Stimulated activated CD8-positive, alpha-beta memory T cell treated with anti-CD3 and anti-CD28 coated beads, Interleukin-4, amount 100 ng/mL, for 24 hours (primary cell): ENCODE measurements at places on chromosomes 3 and 15.

- DNase-seq, result no peak
Observed at GRCh38 chr3:129936757-129937156, 37.8 kb upstream of the TRH start.

DNA sequence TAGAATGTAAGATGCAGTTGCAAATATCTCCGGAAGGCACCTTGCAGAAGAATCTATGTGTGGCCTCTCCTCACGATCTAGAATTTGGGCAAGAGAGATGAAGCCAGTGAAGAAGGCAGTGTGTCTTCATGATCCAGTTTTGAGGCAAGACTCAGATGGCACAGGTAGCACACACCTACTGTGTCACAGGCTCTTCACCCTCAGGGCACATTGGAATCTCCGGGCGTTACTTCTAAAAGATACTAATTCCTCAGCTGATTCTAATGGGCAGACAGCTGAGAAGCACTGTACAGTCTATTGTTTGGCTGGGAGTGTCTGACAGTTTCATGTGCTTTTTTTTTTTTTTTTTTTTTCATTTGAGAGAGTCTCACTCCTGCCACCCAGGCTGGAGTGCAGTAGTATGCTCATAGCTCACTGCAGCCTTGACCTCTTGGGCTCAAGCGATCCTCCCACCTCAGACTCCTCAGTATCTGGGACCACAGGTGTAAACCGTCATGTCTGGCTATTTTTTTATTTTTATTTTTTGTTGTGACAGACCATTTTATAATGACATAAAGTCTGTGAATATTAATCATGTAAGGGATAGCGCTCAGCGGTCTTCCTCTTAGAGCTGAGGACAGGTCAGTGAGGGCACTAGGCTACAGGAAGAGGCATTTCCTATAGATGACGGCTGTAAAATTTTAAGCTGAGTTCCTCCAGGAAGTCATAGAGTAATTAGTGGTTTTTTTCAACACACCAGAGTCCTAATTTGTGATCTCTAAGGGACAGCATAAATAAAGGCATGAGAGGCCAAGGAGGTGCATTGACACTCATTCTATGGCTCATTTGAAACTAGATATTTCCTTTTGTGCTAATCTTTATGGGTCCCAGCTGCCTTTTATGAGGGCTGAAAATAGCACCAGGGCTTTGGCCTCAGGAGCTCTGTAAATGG, 4.0 kb downstream of the C3orf52 start:
- no peak for DNase-seq

DNA sequence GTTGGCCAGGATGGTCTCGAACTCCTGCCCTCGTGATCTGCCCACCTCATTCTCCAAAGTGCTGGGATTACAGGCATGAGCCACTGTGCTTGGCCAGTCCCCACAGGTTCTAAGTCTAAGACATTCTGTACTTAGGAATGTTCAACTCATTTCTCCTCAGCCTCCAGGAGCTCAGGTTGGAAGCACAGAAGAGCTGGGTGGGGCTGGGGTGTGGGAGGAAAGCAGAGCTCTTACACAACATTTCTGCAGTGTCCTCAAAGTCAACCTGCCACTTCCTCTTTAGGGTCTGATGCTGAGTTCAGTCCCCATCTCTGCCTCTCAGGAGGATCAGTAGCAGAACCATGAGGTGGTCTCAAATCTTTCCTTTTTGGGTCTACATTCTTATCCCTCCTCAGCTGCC, 75.5 kb downstream of the MRPL46 start:
- no peak for DNase-seq

DNA sequence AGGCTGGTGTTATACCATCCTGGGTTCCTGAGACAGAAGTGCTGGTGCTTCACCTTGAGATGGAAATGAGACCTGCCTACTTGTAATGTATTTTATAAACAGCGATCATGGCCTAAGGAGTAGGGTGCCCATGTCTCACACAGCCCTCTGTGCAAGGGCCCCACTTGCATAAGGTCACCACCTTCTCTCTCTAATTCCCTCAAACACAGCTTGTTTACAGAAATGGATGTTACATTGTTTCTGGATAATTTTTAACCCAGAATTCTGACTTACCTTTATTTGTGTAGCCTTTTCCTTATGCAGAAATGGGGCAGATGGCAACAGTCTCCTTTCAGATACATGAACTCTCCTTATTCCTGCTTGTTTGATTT, 95.1 kb upstream of the UMPS start:
- DNase-seq, result no peak

- no peak for DNase-seq
Observed at GRCh38 chr3:134494495-134494894, 8.6 kb downstream of the CEP63 start.

- DNase-seq, result no peak
Observed at GRCh38 chr3:30399394-30400181, 206.8 kb upstream of the TGFBR2 start.

DNA sequence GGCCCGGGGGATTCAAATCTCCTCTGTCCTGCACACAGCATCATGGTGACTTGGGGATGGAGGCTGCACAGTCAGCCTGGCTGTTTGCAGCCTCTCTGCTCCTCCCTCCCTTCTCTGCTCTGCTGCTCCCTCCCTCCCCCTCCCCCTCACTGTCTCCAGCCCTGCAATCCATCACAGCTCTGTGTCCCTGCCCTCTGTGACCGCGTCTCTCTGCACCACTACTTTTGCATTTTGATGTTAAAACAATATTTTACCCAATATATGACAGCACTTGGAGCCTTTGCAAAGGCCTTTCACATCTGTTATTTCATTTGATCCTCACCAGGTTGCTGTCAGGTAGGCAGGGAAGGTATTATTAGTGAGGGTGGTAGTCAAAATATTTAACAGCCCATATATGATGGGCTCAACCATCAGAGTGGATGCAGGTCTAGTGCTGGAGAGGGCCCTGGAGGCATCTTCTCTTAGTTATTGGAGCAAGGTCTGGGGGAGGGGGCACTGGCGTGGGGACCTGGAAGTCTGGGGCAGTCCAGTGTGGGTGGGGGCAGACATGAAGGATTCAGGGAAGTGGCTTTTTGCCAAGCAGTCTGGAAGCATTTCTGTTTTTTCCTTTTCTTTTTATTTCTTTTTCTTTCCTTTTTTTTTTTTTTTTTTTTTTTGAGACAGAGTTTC, 16.3 kb upstream of the VPS8 start:
- no peak for DNase-seq

DNA sequence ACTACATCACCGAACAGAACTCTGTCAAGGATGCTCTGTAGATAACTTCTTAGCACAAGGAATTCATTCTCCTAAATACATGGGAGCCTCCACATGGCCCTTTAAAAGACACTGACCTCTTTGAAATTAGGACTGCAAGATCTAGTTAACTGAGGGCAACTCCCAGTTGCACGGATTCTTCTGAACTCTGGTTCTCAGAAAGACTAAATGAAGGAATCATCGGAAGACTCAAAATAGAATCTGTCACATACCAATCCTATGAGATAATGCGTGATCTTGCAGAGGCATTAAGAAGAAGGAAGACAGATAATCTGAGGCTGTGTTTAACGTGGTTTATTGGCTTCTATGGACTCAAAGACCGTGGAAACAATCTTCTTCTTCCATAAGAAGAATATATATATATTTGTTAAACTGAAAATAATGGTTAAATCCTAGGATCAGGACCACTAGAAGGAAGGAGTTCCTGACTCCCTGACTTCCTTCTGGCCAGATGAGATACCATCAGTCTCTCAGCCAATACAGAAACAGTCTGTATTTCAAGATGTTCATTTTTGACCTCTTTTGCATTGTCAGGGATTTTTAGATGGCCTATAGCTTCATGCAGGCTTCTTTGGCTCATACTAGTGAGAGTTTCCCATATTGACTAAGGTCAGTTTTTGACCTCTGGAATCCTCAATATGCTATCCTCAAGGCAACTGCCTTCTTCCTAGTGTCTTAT, 33.9 kb upstream of the TBC1D23 start:
- no peak for DNase-seq
